ENCODE measurements at places on chromosomes 2 and 18.

- no peak for DNase-seq
Measured at GRCh38 chr2:173290046-173290445, 64.6 kb upstream of the CDCA7 start.

DNA sequence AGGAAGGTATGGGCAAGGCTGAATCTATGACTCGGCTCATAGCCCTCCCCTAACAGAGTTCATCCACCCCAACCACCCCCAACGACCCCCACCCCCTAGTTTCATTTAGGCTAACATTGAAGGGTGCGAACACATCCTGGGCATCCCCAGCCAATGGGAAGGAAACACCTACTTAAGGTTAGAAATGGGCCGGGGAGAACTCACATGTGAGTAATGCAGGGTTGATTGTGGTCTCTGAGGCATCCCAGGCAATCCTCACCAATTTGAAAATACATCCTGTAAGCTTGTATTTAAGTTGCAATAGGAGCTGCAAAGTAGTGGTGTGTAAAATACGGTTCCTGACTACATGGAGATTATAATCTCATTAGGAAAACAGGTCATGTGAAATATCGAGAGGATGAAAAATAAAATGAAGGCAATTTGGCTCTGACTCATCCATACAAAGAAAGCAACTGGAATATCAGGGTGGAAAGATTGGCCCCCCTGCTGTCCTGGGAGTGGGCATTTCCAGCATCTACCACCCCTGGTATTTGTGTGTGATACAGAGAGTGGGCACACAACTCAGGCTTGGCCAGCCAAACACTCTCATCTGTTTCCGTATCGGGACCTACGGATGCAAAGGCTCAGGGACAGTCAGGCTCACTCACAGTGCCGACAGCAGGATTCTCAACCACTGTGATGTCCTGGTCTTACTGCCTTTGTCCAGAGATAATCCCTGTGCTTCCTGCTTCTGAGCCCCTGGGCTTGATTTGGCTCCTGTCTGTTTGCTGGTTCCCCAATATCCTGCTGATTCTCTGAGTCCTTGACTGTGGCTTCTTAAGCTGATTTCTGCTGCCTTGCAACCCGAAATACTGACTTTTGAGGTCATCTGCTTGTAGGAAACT is 90.0 kb upstream of the NCKAP5 start:
- DNase-seq = no peak

DNA sequence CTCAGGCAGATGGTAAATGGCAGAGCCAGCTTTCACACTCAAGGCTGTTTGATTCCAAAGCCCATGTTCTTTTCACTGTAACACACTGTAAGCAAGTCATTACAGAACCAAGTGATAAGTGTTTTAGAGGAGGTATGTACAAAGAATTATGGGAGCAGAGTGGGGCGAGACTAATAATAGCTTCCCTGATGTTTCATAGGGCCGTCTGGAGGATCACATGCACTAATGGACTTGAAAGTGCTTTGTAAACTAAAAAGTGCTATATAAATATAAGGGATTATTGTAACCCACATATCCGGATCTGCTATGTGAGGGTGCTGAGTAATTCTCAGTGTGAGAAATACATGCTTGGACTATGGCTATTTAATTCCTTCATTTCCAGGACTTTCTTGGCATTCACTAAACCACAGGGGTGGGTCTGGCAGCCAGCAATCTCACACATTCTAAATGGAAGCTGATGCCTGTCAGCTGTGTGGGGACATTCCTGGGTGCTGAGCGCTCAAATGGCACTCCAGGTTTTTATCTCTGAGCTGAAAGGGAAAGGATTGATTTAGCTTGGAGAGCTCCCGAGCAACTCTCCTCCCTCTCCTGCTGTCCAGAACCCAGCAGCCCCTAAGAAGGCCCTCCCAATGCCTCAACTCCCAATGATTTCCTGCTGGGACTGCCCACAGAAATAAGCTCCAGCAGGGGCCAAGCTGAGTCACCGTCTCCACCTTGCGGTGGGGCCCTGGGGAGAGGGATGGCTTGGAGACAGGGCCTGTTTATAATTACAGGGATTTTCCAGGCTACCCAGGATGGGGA is 222.8 kb downstream of the SOX11 start:
- no peak for DNase-seq

DNA sequence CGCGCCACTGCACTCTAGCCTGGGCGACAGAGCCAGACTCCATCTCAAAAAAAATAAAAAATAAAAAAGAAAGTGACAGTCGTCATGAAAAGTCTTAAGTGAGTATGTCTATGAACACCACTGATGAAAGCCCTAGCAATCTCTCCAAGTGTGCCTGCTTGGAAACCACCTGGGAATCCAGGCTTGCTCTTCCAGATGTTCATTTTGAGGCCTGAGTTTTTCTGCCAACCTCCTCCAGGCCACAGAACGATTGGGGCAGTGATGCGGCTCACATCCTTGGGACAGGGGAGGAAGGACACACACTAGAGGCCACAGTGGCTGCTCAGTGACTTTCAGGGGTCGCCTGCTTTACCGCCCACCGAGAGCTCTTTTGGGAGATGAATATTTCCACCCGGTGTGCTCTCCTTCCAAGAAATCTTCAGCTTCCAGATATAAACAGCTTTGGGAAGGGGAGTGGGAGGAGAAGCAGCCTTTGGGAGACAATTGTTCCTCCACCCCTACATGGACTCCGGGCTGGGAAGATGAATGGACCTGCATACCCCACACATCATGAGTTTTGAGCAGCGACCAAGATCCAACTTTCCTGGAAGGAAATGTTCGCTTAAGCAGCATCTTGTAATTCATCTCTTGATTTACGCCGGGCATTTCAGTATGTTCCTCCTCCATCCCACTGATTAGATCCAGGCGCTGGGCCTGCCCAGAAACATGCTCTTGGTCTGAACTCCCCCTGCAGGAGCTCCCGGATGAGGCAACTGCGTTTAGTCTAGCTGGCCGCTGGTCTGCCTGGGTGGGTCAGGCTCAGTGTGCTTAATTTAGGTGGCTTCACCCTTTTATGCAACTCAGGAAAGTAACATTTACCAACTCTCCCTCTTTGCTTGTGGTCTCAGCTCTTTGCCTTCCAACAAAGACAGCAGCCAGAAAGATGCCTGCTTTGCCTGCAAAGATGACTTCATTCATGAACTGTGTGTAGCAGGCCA is 6.2 kb upstream of the ARMC9 start:
- DNase-seq = no peak

DNA sequence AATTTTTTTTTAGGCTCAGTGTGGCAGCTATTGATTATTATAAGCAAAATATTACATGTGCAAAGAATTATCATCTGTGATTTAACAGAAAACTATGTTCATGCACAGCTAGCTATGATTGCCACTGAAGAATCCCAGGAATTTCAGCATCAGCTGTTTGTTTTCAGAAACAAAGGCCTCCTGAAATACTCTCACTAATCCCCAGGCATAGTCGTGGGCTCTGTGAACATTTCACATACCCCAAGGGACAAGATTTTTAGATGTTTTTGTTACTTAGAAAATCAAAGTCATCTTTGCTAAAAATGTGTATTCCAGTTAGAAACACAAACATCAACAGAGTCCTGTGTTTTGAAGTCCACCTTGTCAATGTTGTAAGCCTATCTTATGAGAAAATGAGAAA is 156.1 kb downstream of the MYO1B start:
- DNase-seq = no peak
